ENCODE measurements at places on chromosomes 4 and X. TPM values are rescaled to one million over a fixed set of nuclear protein-coding genes. Genes with fewer than 3 reads are reported as not detected.

The NRK gene
- total RNA-seq: not detected

The PCDH19 gene
- total RNA-seq: not detected

The ADH1A gene
- not detected for total RNA-seq

The PLXNB3 gene
- 0.55 TPM for total RNA-seq

The NPY2R gene
- total RNA-seq: not detected

The LRBA gene
- 51.0 TPM for total RNA-seq

The GAGE2A gene
- total RNA-seq: not detected

The TRIM60 gene
- total RNA-seq: not detected

The ADGRG4 gene
- total RNA-seq: not detected

The FAM184B gene
- not detected for total RNA-seq

The EVC gene
- total RNA-seq: 0.23 TPM

The GABRA4 gene
- total RNA-seq: not detected

The PPAT gene
- 23.8 TPM for total RNA-seq

The CXCL13 gene
- total RNA-seq: not detected

The SASH3 gene
- total RNA-seq: 222 TPM

The BMX gene
- not detected for total RNA-seq

The ODAPH gene
- total RNA-seq: not detected

The COL4A5 gene
- total RNA-seq: not detected

The DRP2 gene
- 0.45 TPM for total RNA-seq

The UCP1 gene
- not detected for total RNA-seq

The FGFR3 gene
- total RNA-seq: 1.4 TPM

The CLGN gene
- total RNA-seq: 0.10 TPM

The ADH6 gene
- total RNA-seq: not detected

The TRIM61 gene
- 1.9 TPM for total RNA-seq

The TEX11 gene
- total RNA-seq: not detected

The PRAF2 gene
- total RNA-seq: 23.8 TPM
